Left lung (tissue), 14 donors: ENCODE measurements at places on chromosomes 16 and 17. TPM values are rescaled to one million over a fixed set of nuclear protein-coding genes. Genes with fewer than 3 reads are reported as not detected.

Gene WFDC1
- 12.7 TPM for total RNA-seq

Gene PMM2
- 38.2 TPM for total RNA-seq

- no peak for DNase-seq
Observed at GRCh38 chr17:48055531-48056245, 7.5 kb downstream of the NFE2L1 start.

DNA sequence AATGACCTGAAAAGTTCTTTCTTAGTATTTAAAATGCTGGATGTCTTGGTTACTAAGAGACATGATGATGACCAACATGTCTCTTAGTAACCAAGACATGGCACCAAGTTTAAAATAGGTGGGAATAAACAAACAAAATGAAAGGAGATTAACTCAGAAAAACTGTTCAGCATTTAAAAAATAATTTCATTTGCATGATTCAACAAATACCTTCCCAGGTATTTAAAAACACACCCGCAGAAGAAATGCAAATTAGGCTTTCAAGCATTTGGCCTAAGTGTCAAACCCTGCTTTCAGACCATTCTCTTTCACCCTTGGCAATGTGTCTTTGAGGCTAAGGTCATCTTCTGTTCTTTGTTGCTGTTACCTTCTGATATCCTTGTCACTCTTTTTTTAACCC, 91.4 kb upstream of the CORO6 start:
- DNase-seq = no peak

Gene CCL17
- total RNA-seq = 6.4 TPM

- no peak for DNase-seq
Observed at GRCh38 chr17:66734186-66734943, 100.6 kb upstream of the CACNG5 start.
